Activated CD4-positive, alpha-beta memory T cell treated with anti-CD3 and anti-CD28 coated beads for 36 hours (primary cell): ENCODE measurements at places on chromosomes 3 and 15. TPM values are rescaled to one million over a fixed set of nuclear protein-coding genes. Genes with fewer than 3 reads are reported as not detected.
A peak's percentile ranks its signal among the peaks of the same experiment; 100 is the strongest.

Gene LRRC58
- 16.9 TPM for total RNA-seq

Gene DUOXA1
- 0.36 TPM for total RNA-seq

Gene LIPC
- not detected for total RNA-seq

Gene AHSG
- total RNA-seq, result not detected

- DNase-seq, result no peak
These were observed 5.6 kb upstream of the RBMS3 start for GRCh38 chr3:29275309-29275708.

GRCh38 chr3:122091602-122092295 lies 36.6 kb downstream of the CD86 start:
- peak; percentile 35 for DNase-seq

DNA sequence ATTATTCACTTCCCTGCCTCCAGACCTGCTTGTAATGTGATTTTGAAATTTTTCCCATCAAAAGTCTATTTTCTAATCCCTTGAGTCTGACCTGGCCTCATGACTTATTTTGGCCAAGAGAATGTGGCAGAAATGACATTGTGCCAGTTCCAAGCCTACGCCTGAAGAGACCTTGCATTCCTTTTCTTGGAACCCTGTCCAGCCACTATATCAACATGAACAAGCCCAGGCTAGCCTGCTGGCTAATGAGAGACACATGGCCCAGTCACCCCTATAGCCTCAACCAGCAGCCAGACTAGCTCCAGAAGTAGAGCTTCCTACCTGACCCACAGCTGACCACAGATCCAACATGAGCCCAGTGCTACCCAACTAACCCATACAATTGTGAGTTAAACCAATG lies 121.1 kb upstream of the ACP3 start:
- DNase-seq, result no peak

DNA sequence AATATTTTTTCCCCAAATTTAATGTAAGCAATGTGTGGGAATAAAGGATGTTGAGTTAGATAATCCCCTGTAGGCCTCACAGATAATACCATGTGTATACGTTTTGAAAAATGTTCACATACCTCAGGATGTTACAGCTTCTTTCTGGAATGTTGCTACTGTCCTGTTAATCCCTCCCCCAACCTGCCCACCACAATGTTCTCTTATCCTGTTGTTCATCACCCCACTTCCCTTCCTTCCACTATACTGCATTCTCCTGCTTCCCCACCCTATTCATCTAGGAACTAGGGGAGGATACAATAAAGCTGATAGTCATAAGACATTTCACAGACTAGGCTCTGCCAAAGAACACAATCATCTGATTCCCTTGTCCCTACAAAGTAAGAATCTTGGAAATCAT lies 92.1 kb downstream of the IGF2BP2 start:
- DNase-seq, result no peak

GRCh38 chr15:44009038-44009437 lies 182.2 kb downstream of the WDR76 start:
- no peak for DNase-seq

GRCh38 chr15:68410466-68411342 lies 21.3 kb downstream of the ITGA11 start:
- no peak for DNase-seq

- DNase-seq, result no peak
These were observed 228.8 kb downstream of the OCA2 start for GRCh38 chr15:27870320-27870719.
